ENCODE measurements at places on chromosomes 2 and 18. TPM values are rescaled to one million over a fixed set of nuclear protein-coding genes. Genes with fewer than 3 reads are reported as not detected.

PSMA8 gene
- not detected for total RNA-seq

EFHD1 gene
- not detected for total RNA-seq

MOCOS gene
- 9.0 TPM for total RNA-seq

NTSR2 gene
- total RNA-seq = under 0.01 TPM

SLC39A10 gene
- 60.9 TPM for total RNA-seq

ATP6V1B1 gene
- total RNA-seq = 2.1 TPM

REG3A gene
- total RNA-seq = not detected

FAM237A gene
- total RNA-seq = not detected

MC4R gene
- not detected for total RNA-seq

SLC40A1 gene
- 97.4 TPM for total RNA-seq

REEP1 gene
- total RNA-seq = not detected

UGT1A1 gene
- total RNA-seq = not detected

CIDEA gene
- total RNA-seq = 0.26 TPM

LRRC30 gene
- not detected for total RNA-seq

DCAF17 gene
- 21.6 TPM for total RNA-seq

COL4A4 gene
- 0.51 TPM for total RNA-seq

NGEF gene
- total RNA-seq = under 0.01 TPM

COLEC11 gene
- total RNA-seq = 0.83 TPM

VAMP5 gene
- 69.5 TPM for total RNA-seq

UGT1A3 gene
- not detected for total RNA-seq

TEKT4 gene
- total RNA-seq = not detected

DOK6 gene
- total RNA-seq = 4.0 TPM

GAREM2 gene
- 0.66 TPM for total RNA-seq

TSPYL6 gene
- not detected for total RNA-seq

MRO gene
- under 0.01 TPM for total RNA-seq

RAPH1 gene
- total RNA-seq = 21.1 TPM

FECH gene
- 17.7 TPM for total RNA-seq

PDE1A gene
- 6.7 TPM for total RNA-seq

C18orf54 gene
- 3.3 TPM for total RNA-seq

REL gene
- total RNA-seq = 2.3 TPM

PCARE gene
- total RNA-seq = under 0.01 TPM

C1QL2 gene
- total RNA-seq = not detected

BOLL gene
- total RNA-seq = not detected

ABCB11 gene
- total RNA-seq = not detected

PASK gene
- total RNA-seq = 1.5 TPM

SCRN3 gene
- total RNA-seq = 39.1 TPM

SLC9A4 gene
- not detected for total RNA-seq
